ENCODE measurements at places on chromosomes 7 and 10.
A peak's percentile ranks its signal among the peaks of the same experiment; 100 is the strongest.

GRCh38 chr10:104300002-104300735 lies 31.2 kb downstream of the GSTO2 start:
- DNase-seq, result peak; percentile 95

DNA sequence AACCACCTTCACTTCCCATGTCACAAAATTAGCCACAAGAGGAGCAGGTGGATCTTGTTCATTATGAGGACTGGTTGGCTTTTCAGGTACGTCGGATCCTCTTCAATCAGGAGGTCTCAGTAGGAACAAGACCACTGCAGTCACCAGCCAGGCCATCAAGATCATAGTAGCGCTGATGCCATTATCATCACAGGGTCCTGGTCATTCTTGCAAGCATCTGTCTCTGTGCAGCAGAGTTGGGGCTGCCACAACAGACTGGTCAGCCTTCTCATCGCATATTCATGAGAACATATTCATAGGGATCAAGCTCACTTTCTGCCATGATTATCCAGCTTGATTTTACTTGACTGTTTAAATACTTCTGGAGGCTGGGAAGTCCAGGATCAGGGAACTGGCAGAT lies 67.1 kb downstream of the ADCYAP1R1 start:
- DNase-seq, result no peak

GRCh38 chr10:89310056-89310893 lies 8.4 kb downstream of the IFIT2 start:
- no peak for DNase-seq

- no peak for DNase-seq
Measured at GRCh38 chr7:99290980-99291607, 18.5 kb downstream of the MYH16 start.

GRCh38 chr10:76552091-76552873 lies 1085.3 kb downstream of the KCNMA1 start:
- no peak for DNase-seq

GRCh38 chr10:129727071-129727470 lies 237.0 kb downstream of the EBF3 start:
- DNase-seq, result no peak

- no peak for DNase-seq
Measured at GRCh38 chr10:120819366-120819765, 31.8 kb upstream of the WDR11 start.

- DNase-seq, result no peak
Measured at GRCh38 chr10:2543142-2543886, 524.0 kb upstream of the PFKP start.

GRCh38 chr10:35369049-35369611 lies 32.8 kb downstream of the CCNY start:
- peak; percentile 74 for DNase-seq

GRCh38 chr7:26437003-26437532 lies 145.4 kb downstream of the SNX10 start:
- no peak for DNase-seq

GRCh38 chr7:27921081-27921836 lies 181.3 kb downstream of the TAX1BP1 start:
- peak; percentile 88 for DNase-seq

DNA sequence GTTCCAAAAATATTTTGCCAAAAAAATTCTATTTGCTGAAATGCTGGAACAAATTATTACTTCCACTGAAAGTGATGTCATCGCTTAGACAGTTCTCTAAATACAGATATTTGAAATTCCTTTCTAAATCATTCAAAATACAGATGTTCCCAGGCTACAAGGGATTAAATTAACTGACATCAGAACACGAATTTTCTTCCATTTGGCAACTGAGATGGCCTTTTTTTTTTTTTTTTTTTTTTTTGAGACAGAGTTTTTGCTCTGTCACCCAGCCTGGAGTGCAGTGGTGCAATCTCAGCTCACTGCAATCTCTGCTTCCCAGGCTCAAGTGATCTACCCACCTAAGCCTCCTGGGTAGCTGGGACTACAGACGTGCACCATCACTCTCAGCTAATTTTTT lies 57.0 kb downstream of the P4HA1 start:
- DNase-seq, result peak; percentile 96
